ENCODE measurements at places on chromosomes 3 and 15.

DNA sequence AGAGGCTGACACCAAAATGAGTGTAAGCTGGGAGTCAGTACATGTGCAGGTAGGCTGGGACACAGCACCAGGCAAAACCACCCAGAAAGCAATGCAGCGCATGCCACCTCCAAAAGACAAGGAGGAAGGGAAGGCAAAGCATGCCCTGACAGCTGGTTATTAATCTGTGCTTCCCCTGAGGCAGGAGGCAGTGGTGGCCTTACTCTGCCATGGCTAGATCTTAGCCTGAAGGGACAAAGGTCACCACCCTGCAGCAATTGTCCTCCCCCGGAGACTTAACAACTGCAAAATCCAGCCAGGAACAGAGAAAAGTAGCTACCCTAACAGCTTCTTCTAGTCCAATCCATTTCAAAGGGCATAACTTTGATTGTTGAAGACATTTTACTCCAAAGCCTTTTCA, 73.7 kb downstream of the PLD1 start:
- no peak for DNase-seq

DNA sequence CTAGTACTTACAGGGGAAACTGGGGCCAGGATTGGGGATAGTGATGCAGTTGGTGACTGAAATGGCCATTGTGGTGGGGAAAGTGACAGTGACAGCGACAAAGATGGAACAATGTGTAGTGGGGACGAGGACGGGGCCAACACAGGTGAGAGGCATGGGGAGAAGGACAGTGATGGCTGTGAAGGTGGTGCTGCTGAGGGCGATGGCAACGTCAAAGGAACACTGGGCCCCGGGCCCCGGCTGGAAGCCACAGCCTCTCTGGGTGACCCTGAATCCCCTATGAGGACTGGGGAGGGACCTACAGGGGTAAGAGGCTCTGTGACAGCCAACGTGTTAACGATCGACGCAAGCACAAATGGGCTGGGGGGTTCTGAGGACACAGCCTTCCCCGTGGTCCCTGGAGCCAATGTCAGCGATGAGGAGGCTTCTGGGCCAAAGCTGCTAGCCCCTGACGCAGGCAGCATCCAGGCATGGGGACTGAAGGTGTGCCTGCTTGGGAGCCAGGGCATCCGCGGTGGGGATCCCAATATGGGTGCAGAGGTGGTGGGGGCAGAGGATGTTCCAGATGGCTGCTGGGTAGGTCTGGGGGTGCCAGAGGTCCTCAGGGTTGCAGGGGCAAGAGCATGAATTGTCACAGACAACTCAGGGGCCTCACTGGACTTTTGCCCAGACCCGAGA, 25.2 kb upstream of the GOLGA6C start:
- no peak for DNase-seq

DNA sequence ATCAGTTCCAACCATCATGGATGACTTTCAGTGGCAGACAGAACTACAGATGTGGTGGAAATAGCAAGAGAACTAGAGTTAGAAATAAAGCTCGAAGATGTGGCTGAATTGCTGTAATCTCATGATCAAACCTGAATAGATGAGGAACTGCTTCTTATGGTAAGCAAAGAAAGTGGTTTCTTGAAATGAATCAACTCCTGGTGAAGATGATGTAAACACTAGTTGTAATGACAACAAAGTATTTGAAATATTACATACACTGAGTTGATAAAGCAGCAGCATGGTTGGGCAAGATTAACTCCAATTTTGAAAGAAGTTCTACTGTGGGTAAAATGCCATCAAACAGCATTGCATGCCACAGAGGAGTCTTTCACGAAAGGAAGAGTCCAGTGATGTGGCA, 131.7 kb upstream of the FAM3D start:
- DNase-seq: no peak

GRCh38 chr15:101053261-101053660, 134.1 kb downstream of the LRRK1 start:
- DNase-seq: no peak

- DNase-seq: no peak
Observed at GRCh38 chr3:35263477-35263876, 375.8 kb upstream of the ARPP21 start.

GRCh38 chr3:182450942-182451787, 342.1 kb upstream of the ATP11B start:
- DNase-seq: no peak

- DNase-seq: no peak
Observed at GRCh38 chr15:25893596-25893995, 30.5 kb upstream of the ATP10A start.

DNA sequence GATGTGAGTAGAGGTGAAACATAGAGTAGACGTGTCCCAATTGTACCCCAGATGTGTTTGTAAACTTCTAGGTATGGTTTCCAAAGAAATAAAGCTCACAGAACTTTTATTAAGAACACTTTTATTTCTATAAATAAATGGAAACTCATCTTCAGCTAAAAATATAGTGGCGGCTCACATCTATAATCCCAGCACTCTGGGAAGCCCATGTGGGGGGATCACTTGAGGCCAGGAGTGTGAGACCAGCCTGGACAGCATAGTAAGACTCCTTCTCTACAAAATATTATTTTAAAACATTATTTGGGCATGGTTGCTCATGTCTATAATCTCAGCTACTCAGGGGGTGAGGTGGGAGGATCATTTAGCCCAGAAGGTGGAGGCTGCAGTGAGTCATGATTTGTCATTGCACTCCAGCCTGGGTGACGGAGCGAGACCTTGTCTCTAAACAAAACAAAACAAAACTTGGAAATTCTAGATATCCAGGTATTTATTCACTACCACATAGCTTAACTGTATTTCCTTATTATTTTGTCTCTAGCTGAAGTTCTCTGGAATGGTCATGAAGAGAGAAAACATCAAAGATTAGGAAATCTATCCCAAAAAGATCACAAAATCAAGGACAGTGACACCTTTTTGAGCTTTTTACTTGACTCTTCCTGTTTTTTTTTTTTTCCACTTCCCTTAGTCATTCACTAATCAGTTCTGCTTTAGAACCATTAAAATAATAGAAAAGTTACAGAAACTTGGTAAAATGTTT, 258.1 kb downstream of the TIGIT start:
- no peak for DNase-seq

DNA sequence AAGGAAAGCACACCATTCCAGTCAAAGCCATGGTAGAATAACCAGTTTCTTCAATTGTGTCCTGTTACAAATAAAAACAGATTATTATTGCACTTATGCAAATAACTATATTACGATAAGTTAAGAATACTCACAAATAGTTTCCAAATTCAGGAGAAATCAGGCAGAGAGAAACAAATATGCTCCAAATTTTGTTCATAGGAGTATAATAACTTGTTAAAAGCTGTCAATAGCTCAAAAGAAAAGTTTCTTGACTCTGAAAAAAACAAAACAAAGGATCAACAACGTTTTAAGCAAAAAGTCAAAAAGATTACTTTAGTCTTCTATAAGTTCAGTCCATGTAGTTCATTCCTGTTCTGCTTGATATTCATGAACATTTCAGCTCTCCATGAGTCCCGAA, 59.7 kb upstream of the BDH1 start:
- no peak for DNase-seq

DNA sequence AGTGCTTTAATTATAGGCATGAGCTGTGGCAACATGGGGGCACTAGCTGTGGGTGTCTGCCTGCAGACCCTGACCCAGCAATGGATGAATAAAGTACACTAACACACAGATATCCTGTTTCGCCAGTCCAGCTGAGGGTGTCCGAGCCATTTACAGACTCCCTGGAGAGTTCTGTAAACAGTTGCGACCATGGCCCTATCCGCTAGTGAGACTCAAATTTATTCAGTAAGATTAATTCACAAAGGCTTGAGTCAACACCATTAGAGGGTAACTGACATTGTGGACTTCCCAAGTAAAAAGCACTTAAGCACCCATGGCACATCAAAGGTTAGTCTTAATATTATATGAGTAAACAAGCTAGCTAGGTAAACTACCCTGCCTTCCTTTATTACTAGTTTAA, 161.6 kb downstream of the TBL1XR1 start:
- no peak for DNase-seq

- DNase-seq: no peak
Observed at GRCh38 chr3:149600634-149601033, 57.2 kb downstream of the WWTR1 start.

- no peak for DNase-seq
Observed at GRCh38 chr15:63094495-63094931, 27.1 kb upstream of the LACTB start.

GRCh38 chr3:17307482-17307881, 422.7 kb downstream of the PLCL2 start:
- peak; percentile 10 for DNase-seq

GRCh38 chr3:95424279-95424678, 1361.4 kb downstream of the NSUN3 start:
- no peak for DNase-seq

DNA sequence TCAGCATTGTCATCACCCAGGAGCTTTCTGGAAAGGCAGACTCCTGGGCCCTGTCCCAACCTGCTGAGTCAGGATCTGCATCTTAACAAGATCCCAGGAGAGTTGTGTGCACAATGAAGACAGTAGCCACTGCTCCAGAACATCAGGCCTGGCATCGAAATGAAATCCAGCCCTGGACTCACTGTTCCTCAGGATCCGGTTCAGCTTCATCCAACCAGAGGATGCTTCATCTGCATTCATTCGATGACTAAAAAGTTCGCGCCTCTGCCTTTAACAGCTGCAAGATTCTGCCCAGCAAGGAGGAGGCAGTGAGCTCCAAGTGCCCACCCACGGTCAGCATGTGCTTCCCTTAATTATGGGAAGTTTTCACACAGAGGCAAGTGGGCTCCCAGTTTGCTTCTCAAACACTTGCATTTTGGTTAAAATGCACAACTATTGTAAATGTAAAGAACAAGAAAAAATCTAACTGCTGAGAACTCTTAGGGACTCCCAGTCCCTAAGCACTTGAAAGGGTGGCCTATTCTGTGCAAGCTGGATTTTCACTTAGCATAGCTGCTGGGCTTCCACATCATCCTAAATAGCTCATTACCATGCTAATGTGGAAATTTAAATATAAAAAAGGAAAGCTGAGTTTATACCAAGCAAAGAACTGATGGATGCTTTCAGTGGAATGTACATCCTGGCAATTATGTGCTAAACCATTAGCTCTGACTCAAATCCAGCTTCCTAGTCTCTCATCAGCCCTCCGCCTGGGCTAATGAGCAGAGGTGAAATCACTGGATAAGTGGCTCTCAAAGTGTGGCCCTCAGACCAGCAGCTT, 25.5 kb upstream of the ESYT3 start:
- no peak for DNase-seq

DNA sequence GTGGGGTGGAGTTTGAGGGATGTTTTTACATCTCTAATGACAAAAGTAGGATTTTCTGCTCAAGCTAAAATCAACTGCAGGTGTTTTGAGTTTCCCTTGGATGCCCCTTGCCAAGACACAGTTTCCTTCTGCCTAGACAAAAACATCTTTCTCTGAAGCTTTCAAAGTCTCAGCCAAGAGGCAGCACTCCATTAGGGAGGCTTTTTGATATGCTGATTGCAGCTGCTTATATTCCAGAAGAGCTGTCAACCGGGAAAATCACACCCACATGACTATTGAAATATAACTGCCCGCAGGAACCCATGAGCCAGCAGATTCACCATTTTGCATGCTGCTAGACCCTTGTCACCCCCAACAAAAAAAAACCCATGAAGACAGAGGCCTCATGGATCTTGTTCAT, 27.5 kb upstream of the ZNF148 start:
- no peak for DNase-seq

DNA sequence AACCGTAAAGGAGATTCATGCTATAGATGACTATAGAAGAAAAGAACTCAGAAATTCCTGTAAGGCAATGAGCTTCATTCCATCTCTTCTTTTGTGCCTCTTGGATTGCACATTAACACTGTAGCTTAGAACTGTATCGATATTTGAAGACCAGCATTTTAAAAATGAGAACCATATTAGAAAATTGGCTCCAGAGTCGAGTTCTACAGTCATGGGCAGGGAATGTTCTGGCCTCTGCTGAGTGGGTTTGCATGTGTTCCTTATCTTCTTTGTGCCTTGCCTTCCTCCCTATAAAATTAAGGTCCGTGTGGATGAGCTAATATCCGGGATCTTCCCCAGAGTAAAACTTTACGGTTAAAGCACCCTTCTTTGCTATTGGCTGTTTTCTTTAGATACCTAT, 77.4 kb upstream of the PLCL2 start:
- DNase-seq: no peak

GRCh38 chr15:43954181-43954621, 127.4 kb downstream of the WDR76 start:
- no peak for DNase-seq

- no peak for DNase-seq
Observed at GRCh38 chr3:194205675-194206133, 69.8 kb downstream of the HES1 start.

- DNase-seq: no peak
Observed at GRCh38 chr3:186985661-186986364, 55.5 kb downstream of the ST6GAL1 start.

- no peak for DNase-seq
Observed at GRCh38 chr3:11845651-11846050, 1.0 kb downstream of the TAMM41 start.

- no peak for DNase-seq
Observed at GRCh38 chr15:99426431-99427105, 139.2 kb upstream of the MEF2A start.

DNA sequence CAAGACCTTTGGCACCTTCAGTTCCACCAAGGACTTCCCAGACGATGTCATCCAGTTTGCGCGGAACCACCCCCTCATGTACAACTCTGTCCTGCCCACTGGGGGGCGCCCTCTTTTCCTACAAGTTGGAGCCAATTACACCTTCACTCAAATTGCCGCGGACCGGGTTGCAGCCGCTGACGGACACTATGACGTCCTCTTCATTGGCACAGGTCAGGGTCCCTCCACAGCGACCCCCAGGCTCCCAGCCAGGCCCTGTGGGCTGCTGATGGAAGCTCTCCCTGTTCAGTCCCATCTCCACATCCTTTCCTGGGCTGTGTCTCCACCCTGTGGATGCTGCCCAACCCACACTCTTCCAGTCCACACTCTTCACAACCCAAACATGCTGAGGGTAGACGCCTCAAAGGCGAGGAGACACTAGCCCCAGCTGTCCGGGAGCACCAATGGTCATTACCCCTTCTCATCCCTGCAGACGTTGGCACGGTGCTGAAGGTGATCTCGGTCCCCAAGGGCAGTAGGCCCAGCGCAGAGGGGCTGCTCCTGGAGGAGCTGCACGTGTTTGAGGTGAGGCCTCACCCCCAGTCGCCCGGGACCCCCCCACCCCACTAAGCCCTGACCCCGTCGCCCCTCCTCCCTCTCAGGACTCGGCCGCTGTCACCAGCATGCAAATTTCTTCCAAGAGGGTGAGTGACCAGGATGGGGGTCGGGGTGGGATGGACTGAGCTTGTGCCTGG, 4.3 kb upstream of the LSMEM2 start:
- no peak for DNase-seq

Measured in hippocampal formation (tissue), 2 donors.